ENCODE measurements at places on chromosomes 1 and 21.
A peak's percentile ranks its signal among the peaks of the same experiment; 100 is the strongest.

DNA sequence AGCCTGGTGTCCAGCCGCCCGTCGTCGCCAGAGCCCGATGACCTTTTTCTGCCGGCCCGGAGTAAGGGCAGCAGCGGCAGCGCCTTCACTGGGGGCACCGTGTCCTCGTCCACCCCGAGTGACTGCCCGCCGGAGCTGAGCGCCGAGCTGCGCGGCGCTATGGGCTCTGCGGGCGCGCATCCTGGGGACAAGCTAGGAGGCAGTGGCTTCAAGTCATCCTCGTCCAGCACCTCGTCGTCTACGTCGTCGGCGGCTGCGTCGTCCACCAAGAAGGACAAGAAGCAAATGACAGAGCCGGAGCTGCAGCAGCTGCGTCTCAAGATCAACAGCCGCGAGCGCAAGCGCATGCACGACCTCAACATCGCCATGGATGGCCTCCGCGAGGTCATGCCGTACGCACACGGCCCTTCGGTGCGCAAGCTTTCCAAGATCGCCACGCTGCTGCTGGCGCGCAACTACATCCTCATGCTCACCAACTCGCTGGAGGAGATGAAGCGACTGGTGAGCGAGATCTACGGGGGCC is 1.2 kb downstream of the OLIG2 start:
- peaks cover 100% of the 10 kb centered on the region for H3K27me3 ChIP-seq
- no peak overlapping the region for H3K4me3 ChIP-seq
- no peak overlapping the region for H3K27ac ChIP-seq

- H3K4me3 ChIP-seq: no peak overlapping the region
- H3K27ac ChIP-seq: peak overlapping the region; percentile 75
- H3K4me1 ChIP-seq: peaks cover 16% of the 10 kb centered on the region
These were observed 57.1 kb upstream of the RPL11 start for GRCh38 chr1:23634518-23634839.

- no peaks in the 10 kb centered on the region for H3K27me3 ChIP-seq
- no peaks in the 10 kb centered on the region for H3K36me3 ChIP-seq
- H3K4me3 ChIP-seq: no peak overlapping the region
- no peak for DNase-seq
- no peaks in the 10 kb centered on the region for H3K4me1 ChIP-seq
These were observed 415.7 kb downstream of the USP25 start for GRCh38 chr21:16145479-16145878.

DNA sequence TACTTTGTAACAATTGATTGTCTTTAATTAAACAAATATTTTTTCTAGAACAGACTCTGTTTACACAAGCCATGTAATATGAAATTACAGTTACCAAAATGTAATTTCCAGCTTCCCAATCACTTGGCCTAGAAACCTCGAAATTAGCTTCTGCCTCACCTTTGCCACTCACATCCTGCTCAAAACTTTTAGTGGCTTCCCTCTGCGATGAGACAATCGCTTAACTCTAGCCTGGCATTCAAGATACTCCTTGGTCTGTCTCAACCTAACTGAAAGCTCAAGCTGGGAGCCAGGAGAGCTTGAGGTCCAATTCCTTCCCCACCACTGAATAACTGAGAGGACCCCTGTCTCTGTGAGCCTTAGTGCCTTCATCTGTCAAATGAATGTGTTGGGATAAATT is 42.8 kb downstream of the GFI1 start:
- no peaks in the 10 kb centered on the region for H3K27me3 ChIP-seq
- H3K4me1 ChIP-seq: no peaks in the 10 kb centered on the region
- no peak overlapping the region for H3K4me3 ChIP-seq
- DNase-seq: no peak
- H3K27ac ChIP-seq: no peak overlapping the region

- H3K27me3 ChIP-seq: no peaks in the 10 kb centered on the region
- no peaks in the 10 kb centered on the region for H3K36me3 ChIP-seq
- H3K27ac ChIP-seq: no peak overlapping the region
- H3K4me3 ChIP-seq: no peak overlapping the region
These were observed 53.4 kb upstream of the EDN2 start for GRCh38 chr1:41537788-41538351.

- peaks cover 15% of the 10 kb centered on the region for H3K4me1 ChIP-seq
- peak overlapping the region; percentile 66 for H3K27ac ChIP-seq
- no peaks in the 10 kb centered on the region for H3K27me3 ChIP-seq
- H3K36me3 ChIP-seq: no peaks in the 10 kb centered on the region
- H3K4me3 ChIP-seq: no peak overlapping the region
These were observed 150.1 kb downstream of the CDC7 start for GRCh38 chr1:91650764-91651163.

DNA sequence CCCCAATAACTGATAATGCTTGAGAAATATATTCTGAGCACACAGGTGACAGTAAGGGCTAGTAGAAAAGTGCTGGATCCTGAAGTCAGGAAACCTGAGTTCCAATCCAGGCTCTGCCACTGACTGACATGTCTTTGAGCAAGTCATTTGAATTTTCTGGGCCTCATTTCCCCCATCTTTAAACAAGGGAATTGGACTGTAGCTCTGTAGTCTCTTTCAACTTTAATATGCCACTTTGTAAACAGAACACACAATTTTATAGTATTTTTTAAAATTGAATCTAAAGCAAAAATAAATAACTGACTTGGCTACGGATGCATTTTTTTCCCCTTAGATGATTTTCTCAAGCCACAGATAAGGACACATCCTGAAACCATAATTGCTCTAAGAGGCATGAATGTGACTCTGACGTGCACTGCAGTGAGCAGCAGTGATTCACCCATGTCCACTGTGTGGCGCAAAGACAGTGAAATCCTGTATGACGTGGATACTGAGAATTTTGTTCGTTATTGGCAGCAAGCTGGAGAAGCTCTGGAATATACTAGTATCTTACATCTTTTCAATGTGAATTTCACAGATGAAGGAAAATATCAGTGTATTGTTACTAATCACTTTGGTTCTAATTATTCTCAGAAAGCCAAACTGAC is 37.0 kb downstream of the LRIG2 start:
- H3K36me3 ChIP-seq: peaks cover 100% of the 10 kb centered on the region
- H3K4me1 ChIP-seq: no peaks in the 10 kb centered on the region
- H3K4me3 ChIP-seq: no peak overlapping the region
- DNase-seq: no peak

- DNase-seq: peak; percentile 12
- no peak overlapping the region for H3K4me3 ChIP-seq
- peaks cover 5% of the 10 kb centered on the region for H3K27me3 ChIP-seq
These were observed 615 bp downstream of the KRTAP10-5 start for GRCh38 chr21:44579833-44580144.

- H3K27ac ChIP-seq: no peak overlapping the region
- H3K36me3 ChIP-seq: no peaks in the 10 kb centered on the region
- H3K4me1 ChIP-seq: no peaks in the 10 kb centered on the region
- H3K27me3 ChIP-seq: no peaks in the 10 kb centered on the region
- no peak overlapping the region for H3K4me3 ChIP-seq
These were observed 491.0 kb downstream of the MATN1 start for GRCh38 chr1:30232288-30232899.

DNA sequence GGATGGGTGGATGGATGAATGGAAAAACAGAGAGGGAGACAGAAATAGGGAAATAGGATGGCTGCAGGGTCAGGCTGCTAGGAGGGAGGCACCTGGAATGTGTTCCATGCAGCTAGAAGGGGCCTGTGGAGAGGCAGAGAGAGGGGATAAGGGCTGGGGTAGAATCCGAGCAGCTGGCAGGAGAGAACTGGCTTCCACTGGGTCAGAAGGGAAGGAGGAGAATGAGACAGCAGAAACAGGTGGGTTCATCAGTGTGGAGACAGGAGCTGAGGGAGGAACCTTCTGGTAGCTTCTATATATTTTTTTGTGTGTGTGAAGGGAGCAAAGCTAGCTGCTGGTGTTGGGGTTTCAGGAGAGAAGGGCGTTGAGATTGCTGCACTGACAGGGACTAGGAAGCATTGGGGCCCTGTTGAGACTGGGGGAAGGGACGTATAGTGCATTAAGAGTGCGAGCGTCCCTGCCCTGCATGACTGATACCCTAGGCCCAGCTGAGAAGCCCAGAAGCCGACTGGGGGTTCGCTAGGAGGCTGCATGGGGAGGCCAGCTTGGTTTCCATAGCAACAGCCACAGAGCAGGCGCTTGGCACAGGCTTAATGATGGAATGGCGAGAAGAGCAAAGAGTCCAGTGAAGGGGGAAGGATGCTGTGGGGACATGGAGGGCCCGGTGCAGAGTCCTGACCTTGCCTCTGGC is 14.8 kb upstream of the KIF21B start:
- no peak for DNase-seq
- H3K4me3 ChIP-seq: no peak overlapping the region
- H3K27me3 ChIP-seq: no peaks in the 10 kb centered on the region
- no peaks in the 10 kb centered on the region for H3K36me3 ChIP-seq
- no peak overlapping the region for H3K27ac ChIP-seq
- H3K4me1 ChIP-seq: no peaks in the 10 kb centered on the region

DNA sequence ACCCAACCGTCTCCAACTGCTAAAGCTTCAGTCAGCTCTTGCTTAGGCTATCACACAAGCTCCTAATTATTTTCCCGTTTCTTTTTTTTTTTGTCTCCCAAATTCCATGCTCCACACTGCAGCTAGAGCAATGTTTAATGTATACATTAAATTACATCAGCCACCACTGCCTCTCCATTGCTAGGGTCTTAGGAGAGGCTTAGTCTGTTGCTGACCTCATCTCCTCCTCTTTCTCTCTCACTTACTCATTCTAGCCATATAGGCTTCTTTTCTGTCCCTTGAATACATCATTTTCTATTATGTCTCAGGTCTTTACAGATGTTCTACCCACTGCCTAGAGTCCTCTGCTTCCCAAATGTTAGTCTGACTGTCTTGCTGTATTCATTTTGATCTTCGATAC is 138.1 kb upstream of the ST6GALNAC5 start:
- H3K27ac ChIP-seq: no peak overlapping the region
- H3K4me3 ChIP-seq: no peak overlapping the region
- no peaks in the 10 kb centered on the region for H3K36me3 ChIP-seq

GRCh38 chr1:79554688-79555087 is 548.2 kb upstream of the ADGRL4 start:
- H3K4me3 ChIP-seq: no peak overlapping the region
- no peaks in the 10 kb centered on the region for H3K36me3 ChIP-seq
- no peak overlapping the region for H3K27ac ChIP-seq
- H3K27me3 ChIP-seq: no peaks in the 10 kb centered on the region
- no peaks in the 10 kb centered on the region for H3K4me1 ChIP-seq

DNA sequence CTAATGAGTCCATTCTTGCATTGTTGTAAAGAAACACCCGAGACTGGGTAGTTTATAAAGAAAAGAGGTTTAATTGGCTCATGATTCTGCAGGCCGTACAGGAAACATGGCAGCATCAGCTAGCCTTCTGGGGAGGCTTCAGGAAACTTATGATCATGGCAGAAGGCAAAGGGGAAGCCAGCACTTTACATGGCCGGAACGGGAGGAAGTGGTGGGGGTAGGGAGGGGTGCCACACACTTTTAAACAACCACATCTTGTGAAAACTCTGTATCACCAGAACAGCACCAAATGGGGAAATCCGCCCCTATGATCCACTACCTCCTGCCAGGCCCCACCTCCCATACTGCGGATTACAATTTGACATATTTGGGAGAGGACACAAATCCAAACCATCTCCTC is 43.9 kb downstream of the NOS1AP start:
- DNase-seq: no peak
- no peaks in the 10 kb centered on the region for H3K4me1 ChIP-seq
- H3K27me3 ChIP-seq: no peaks in the 10 kb centered on the region
- no peak overlapping the region for H3K27ac ChIP-seq
- no peak overlapping the region for H3K4me3 ChIP-seq
- H3K36me3 ChIP-seq: no peaks in the 10 kb centered on the region

Measured in lower lobe of right lung (tissue), 2 donors.